ENCODE measurements at places on chromosomes 3 and 15.

GRCh38 chr3:144324076-144324475 is 352.5 kb downstream of the DIPK2A start:
- no peak for DNase-seq

DNA sequence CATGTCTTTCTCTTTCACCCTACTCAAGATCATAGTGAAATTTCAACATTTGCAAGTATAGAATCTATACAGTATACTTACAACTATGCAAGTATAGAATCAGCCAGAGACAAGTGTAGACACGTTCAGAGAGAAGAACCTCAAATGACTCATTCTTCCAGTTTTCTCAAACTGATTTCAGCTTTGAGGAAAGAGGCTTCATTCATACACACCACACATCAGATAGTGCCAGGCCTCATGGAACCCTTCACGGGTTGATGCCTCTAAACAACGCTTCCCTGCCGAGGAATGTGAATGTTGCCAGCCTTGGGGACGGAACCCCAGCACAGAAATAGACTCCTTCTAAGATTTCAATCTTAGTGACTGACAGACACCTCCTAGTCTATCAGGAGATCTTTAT is 135.7 kb downstream of the FOXP1 start:
- DNase-seq, result no peak

- DNase-seq, result no peak
Measured at GRCh38 chr3:184186184-184186901, at the start of gene ABCF3. ABCF3 (plus strand) TSS chr3:184186199; CDS start chr3:184186208, 9 bp downstream.

DNA sequence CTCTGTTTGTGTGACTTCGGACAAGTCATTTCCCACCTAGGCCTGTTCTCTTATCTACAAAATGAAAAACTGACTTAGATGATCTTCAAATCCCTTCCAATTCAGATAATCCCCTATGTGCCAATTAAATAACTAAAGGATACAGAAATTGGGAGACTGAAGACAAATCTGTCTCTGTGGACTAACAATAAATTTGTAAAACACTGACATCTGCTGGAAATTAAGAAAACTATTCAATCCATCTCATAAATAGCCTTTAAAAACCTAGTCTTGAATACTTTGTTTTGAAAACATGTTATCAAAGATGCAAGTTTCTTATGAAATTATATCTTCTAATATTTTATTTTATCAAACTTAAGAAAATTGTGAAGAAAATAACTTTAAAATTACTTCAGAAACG is 38.3 kb downstream of the MTHFS start:
- no peak for DNase-seq

- no peak for DNase-seq
Measured at GRCh38 chr15:27250223-27250622, 279.2 kb downstream of the GABRG3 start.

- no peak for DNase-seq
Measured at GRCh38 chr15:28022961-28023360, 76.2 kb downstream of the OCA2 start.

DNA sequence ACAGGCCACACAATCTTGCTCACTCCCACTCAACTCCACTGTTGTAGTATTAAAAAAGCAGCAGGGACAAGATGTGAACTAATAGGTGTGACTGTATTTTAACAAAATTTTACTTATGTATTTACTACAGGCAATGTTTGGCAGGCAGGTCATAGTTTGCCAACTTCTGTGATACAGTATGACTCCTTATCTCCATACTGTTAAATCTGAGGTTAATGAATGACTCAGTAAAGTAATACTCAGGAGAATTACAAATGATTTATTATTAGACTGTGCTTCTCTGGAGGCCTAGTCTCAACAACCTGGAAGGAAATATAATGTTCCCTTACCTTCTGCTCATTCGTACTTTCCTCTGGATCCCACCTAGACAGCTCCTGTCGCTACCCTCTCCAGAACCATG is 258.6 kb upstream of the KCNMB2 start:
- no peak for DNase-seq

- DNase-seq, result no peak
Measured at GRCh38 chr3:179318876-179319275, 4.0 kb upstream of the ZNF639 start.

DNA sequence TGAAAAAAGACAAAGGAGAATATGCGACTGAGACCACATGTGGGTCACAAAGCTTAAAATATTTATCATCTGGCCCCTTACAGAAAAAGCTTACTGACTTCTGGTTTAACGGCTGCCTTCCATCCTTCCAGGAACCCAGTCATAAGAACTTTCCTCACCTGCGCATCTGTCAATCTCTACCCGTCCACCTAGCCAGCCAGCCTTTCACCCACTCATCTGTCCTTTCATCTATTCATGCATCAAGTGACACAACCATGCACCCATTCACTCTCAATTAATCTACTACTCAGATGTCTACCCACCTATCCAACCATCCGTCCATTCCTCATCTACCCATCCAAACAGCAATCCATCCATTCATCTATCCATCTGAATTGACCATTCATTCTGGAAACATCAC is 64.2 kb upstream of the NR2C2 start:
- DNase-seq, result no peak

- no peak for DNase-seq
Measured at GRCh38 chr3:87975716-87976115, 83.1 kb downstream of the CGGBP1 start.

GRCh38 chr15:61685534-61685933 is 374.7 kb downstream of the VPS13C start:
- no peak for DNase-seq

DNA sequence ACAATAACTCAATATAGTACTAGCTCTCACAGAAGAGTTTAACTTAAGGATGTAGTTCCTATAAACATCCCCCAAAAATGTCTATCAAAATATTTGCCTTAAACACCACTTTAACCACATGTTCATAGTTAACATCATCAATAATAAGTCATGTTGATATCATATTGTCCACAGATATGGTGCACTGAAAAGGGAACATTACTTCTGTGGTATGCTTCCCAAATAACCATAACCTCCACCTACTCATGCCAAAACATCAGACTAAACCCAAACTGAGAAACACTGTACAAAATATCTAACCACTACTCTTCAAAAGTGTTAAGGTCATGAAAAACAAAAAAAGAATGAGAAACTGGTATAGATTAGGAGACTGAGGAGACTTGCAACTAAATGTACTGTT is 32.9 kb downstream of the SLC4A7 start:
- DNase-seq, result no peak

DNA sequence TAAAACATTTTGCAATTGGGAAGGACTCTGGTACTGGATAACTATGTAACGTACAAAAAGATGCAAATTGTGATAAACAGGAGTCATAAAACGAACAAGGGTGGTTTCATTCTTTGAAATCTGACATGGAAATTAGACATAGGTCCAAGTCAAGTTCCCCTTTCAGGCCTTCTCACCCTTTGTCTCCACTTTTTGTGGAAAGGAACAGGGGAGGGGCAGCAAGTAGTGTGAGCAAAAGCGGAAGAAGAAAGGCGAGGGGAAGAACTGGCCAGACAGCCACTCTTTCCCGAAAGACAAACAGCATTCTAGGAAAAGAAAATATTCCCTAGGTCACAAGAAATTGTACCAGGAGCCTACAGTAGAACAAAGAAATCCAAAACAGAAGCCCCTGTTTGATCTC is 52.6 kb downstream of the MCF2L2 start:
- no peak for DNase-seq

DNA sequence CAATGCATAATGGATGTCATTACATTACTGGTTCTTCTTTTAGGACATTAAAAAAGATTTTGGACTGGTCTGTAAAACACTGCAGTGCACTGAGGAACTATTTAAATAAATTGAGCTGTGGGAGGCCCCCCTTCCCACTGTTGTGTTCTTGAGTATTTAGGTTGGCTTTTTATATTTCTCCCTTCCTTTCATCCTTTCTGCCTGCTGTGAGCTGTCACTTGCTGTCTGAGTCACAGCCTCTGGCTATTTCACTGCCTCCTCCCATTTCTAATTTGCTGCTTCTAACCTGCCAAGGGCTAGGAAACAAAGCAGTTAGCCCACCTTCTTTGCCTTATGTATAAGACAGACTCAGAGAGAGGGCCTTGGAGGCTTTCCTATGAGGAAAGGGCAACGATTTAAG is 89.0 kb upstream of the FNDC3B start:
- DNase-seq, result no peak

GRCh38 chr3:181564222-181564621 is 147.5 kb upstream of the SOX2 start:
- no peak for DNase-seq

GRCh38 chr3:34687671-34688070 is 889.2 kb downstream of the PDCD6IP start:
- no peak for DNase-seq

DNA sequence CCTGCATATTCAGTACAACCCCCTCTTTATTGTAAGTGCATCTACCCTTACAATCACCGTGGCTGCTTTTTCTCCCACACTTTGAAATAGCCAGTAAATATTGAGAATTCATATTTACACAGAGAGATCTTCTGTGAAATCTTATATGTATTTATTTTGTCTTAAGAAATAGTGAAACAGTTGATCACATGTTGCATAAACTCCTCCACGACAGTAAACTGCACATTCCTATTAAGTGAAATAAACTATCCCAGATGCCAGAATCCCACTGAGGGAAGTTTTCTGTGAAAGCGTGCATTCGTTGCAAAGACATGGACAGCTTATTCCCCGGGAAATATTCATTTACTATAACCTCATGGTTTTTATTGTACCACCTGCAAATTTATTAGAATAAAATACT is 796.0 kb downstream of the ROBO2 start:
- no peak for DNase-seq

DNA sequence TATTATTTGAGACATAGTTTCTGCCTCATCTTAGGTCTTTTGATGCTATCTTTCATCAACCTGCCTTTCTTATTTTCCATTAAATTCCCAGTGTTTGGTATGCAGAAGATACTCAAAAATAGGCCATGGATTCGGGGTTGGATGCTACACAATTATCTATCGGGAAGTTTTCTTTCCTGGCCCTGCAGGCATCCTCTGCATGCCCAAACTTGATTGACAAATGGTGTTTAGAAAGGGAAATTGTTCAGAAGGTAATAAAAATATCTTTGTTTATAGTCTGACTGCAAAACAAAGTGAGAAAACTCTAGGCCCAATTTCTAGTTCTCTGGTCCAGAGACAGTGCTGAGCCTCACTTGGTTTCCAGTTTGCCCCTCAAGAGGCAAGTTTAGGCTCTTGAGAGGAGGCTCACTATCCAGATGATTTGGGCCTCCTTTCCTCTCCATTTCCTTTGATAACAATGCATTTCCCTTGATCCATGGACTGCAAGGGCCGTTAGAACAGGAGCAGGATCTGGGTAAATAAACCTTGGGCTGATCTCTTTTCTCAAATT is 157.1 kb upstream of the DPH6 start:
- no peak for DNase-seq

- DNase-seq, result no peak
Measured at GRCh38 chr3:33000691-33001385, 49.4 kb downstream of the CCR4 start.

DNA sequence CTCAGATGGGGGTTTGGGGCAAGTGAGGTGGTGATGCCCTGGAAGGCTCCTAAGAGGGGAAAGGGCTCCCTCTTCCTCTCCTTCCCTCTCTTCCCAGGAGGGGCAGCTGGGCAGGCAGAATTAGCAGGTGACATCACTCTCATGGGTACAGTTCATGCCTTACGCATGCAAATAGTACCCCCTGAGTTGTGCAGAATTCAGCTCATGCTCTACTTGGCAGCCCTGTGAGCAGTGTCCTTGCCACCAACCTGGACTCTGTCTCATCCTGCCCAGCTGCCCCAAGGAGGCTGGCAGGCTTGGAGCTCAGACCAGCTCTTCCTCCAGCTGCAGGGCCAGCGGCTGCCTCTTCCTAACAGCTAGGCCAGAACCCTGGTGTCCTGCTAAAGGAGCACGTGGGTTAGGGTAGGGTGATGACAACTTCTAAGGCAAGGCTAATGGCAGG is 3.3 kb downstream of the CHAC1 start:
- no peak for DNase-seq

Measured in stimulated activated CD4-positive, alpha-beta T cell treated with anti-CD3 and anti-CD28 coated beads, Interleukin-4, amount 100 ng/mL, for 1 hour (primary cell).